ENCODE measurements at places on chromosomes 16 and 17. TPM values are rescaled to one million over a fixed set of nuclear protein-coding genes. Genes with fewer than 3 reads are reported as not detected.

Gene SPNS3
- 0.11 TPM for total RNA-seq

Gene CD300A
- total RNA-seq: not detected

Gene TBX2
- 0.65 TPM for total RNA-seq

Gene ACSM2B
- total RNA-seq: 0.43 TPM

Gene CNTD1
- total RNA-seq: not detected
